Activated T-cell treated with anti-CD3 and anti-CD28 coated beads for 48 hours (primary cell): ENCODE measurements at places on chromosomes 7 and 10.

DNA sequence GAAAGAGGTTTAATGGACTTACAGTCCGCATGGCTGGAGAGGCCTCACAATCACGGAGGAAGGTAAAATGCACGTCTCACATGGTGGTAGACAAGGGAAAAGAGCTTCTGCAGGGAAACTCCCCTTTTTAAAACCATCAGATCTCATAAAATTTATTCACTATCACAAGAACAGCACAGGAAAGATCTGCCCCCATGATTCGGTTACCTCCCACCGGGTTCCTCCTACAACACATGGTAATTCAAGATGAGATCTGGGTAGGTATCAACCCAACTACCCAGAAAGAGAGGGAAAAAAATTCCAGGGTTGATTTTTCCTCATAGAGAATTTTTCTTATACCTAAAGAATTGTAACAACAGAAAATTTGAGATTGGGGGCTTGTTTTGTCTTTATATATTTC, 13.9 kb downstream of the RAPGEF5 start:
- no peak for DNase-seq

DNA sequence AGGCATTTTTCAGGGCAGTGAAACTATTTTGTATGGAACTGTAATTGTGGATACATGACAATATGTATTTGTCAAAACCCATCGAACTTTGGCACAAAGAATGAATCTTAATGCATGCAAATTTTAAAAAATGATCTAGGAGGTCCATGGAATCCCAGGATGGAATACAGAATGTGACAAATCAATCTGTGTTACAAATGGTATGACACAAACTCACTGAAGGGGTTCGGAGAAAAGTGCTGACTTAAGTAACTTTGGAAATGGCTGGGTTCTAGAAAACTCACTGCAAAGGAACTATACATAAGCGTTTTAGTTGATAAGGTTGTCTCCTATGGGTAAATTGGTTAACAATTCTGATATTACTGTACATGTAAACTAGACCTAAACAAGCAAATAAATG, 26.0 kb downstream of the CALN1 start:
- no peak for DNase-seq

DNA sequence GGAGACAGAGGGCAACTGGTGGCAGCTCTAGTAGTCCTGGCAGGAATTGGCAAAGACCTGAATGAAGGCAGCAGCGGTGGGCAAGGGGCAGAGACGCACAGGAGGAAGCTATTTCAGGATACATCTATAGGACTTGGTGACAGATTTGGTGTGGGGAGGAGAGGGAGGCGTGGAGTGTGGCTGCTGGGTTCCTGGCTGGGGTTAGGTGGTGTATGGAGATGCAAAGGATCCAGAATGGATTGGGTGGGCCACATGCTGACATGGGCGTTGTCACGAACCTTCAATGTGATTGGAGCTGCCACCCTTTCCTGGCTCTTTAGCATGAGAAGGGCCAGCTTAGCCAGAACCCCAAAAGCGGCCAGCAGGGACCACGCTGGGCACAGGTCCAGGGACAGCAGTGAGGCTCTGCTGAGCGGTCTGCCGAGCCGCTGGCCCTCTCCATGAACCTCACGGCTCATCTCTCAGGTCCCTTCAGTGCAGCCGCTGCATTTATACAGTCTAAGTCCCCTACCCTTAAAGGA, 10.2 kb upstream of the ADCY1 start:
- no peak for DNase-seq

GRCh38 chr10:30241422-30242110, 107.5 kb downstream of the MTPAP start:
- no peak for DNase-seq

GRCh38 chr7:150570556-150571465, 3.6 kb downstream of the GIMAP4 start:
- DNase-seq, result no peak

DNA sequence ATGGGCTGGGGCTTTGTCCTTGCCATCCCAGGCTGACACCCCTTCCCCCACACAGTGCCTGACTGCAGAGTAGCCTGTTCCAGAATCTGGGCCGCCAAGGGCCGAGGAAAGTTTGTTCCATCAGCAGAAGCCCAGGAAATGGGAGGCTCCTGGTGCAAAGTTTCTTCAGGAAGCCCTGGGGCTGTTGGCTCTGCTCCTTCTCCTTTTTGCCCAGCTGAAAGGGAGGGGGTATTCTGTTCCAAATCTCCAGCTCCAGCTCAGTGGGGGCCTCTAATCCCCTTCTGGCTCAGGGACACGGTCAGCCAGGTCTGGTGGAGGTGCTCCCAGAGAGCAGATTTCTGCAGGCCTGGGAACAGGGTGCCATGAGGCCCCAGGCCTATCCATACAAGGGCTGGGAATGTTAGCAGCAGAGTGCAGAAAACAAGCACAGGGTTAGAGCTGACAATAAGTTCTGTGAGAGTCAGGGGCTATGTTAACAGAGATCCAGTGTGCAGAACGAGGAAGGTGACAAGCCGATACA, 399.5 kb downstream of the RPS24 start:
- DNase-seq, result no peak

DNA sequence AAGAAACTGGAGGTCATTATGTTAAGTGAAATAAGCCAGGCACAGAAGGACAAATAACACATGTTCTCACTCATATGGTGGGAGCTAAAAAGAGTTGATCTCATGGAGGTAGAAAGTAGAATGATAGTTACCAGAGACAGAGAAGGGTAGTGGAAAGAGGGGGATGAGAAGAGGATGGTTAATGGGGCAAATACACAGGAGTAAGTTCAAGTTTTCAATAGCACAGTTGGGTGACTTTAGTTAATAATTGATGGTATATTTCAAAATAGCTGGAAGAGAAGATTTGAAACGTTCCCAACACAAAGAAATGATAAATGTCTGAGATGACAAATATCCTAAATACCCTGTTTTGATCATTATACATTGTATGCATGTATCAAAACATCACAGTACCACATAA, 261.8 kb downstream of the THSD7A start:
- DNase-seq, result no peak

GRCh38 chr10:7399533-7399932, 11.3 kb downstream of the SFMBT2 start:
- DNase-seq, result no peak

GRCh38 chr7:129784437-129784782, 168.3 kb downstream of the UBE2H start:
- DNase-seq, result no peak

DNA sequence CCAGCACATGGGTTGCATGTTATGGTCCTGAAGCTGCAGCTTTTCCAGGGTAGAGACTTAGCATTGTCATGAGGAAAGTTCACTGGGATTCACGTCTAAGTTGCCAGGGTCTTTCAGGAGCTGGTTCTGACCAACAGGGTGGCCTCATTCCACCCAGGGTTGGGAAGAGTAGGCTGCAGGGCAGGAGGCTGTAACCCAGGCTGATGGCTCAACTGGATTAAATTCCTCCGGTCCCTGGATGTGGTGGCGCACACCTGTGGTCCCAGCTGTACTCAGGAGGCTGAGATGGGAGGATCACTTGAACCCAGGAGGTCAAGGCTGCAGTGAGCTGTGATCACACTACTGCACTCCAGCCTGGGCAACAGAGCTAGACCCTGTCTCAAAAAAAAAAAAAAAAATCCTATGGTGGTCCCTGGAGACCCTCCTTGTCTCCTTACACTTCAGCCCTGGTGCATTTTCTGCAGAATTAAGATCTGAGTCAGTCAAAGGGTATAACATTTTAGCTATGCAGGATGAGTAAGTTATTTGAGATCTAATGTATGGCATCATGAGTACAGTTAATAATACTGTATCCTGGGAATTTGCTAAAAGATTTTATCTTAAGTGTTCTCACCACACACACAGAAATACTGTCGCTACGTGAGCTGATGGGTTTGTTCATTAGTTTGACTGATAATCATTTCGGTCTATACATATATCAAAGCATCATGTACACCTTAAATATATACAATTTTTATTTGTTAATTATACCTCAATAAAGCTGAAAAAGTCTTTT, 44.0 kb downstream of the ASB13 start:
- DNase-seq, result no peak

DNA sequence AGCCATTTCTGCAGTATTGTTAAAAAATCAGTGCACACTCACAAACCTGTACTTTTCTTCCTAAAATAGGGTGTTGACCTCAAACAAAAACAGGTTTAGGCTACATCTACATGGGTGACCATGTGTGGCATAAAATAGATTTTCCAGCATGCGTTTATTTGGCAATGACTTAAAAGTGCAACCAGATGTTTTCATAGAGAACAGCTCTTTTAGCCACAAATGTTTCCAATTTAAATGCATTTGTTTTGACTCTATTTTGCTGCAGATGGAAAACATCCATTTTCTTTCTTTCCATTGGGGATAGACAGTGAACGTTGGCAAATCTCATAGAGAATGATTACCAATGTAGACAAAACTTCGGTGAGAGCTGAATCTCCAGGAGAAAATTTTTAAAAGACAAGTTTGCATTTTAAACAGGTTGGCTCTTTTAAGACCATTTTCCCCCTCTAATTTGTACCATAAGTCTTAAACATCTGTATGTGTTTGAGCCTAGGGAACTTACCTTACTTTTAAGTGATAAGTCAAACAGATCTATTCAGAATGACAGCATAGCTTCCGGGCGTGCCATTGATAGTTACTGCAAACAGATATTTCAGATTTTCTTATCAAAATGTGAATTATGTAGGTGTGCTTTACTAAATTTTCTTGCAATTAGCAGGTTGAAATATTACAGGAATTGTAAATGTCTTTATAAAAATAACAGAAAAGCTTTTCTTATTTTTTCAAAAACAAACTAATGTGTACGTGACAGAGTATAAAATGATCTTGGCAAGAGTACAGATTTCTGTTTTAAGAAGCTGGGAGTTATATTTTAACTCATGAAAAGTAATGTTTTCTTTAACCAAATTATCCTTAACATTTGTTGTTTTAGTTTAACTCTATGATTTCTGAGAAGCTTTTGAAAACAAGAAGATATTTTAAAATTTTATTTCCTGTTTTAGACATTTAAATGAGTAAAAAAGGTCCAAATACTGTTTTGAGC, 144.9 kb downstream of the HGF start:
- DNase-seq, result no peak

GRCh38 chr10:16996530-16996964, 133.1 kb downstream of the CUBN start:
- DNase-seq, result no peak

DNA sequence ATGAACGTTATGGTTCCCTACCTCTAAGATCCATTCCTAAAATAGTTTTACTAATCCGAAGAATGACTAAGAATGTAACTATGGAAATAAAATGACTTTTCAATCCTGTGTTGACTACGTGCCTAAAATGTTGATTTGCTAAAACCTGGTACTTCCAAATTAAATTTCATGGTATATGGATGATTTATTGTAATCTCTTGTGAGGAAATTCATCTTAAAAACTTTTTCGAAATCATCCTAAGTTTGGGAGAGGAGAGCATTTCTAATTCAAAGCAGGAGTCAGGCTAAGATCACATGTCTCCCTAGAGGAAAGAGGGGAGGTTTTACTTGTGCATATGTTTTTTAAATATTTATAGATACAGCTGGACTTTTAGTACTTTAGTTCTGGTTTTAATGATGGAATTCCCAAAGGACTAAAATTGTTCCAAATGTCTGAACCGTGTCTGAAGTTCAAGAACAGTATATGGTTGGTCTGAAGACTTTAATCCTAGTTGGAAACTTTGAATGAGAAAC, 483.9 kb downstream of the AUTS2 start:
- DNase-seq, result no peak

DNA sequence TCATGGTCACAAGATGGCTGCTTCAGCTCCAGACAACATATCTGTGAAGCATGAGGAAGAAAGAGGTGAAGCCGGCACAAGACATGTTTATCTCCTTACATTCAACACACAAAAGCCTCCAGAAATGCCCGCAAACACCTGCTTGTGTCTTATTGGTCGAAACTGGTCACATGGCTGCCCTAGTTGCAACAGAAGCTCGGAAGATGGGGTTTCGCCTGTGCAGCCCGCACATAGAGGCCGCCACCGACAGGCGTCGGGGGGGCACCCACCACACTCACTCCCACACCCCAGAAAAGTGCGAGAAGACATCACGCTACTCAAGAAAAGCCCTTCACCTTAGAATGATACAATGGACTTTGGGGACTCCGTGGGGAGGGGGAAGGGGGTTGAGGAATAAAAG, 63.0 kb upstream of the MGMT start:
- no peak for DNase-seq

DNA sequence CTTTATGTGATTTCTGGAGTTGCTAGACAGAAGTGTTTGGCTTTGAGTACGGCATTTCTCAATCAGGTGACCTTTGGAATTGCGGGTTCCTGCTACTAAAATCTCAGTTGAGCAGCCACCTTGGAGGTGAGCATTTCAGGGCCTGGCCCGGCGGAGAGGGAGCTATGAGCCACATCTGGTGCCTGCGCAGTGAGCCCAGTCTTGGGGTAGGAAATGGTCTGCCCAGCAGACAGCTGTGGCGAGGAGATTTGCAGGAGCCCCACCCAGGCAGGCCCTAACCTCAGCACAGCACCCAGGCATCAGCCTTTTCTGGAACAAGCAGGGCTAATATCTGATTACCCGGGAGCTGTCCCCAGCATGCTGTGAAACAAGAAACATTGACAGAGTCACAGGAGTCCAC, 547.9 kb upstream of the FOXK1 start:
- no peak for DNase-seq

- no peak for DNase-seq
Measured at GRCh38 chr7:1647961-1648672, 22.0 kb upstream of the ELFN1 start.

DNA sequence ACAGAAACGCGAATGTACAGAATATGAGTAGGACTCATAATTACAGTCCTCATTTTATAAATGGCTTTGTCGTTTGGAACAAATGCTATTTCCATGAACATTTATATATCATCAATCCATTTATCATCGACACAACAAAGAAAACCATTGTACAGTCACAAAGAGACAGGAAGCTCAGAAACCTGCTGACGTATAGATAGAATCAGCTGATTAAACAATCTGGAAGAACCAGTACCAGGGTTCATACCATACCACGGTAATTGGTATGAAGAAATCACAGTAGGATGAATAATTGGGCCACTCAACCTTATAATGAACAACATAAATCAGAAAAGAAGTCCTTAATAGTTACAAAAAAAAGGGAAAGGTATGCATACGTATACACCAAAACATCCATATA, 295.0 kb downstream of the PARD3 start:
- DNase-seq, result no peak
